ENCODE measurements at places on chromosomes 2 and 18.

GRCh38 chr18:58476516-58477256, 152.2 kb downstream of the ALPK2 start:
- no peak for DNase-seq

DNA sequence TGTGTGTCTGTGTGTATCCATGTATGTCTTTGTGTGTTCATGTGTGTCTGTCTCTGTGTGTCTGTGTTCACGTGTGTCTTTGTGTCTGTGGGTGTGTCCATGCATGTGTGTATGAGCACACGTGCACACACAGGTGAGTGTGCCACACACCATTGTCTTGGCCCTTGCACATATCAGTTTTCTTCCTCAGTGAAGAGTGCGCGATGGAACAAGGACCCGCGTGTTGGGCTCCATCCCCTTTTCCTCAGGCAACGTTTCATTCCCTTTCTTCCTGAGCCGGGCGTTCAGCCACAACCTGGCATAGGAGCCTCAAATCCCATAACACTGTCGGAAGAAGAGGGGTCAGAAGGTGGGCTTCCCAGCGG, 74.3 kb downstream of the PTGR3 start:
- DNase-seq = no peak

DNA sequence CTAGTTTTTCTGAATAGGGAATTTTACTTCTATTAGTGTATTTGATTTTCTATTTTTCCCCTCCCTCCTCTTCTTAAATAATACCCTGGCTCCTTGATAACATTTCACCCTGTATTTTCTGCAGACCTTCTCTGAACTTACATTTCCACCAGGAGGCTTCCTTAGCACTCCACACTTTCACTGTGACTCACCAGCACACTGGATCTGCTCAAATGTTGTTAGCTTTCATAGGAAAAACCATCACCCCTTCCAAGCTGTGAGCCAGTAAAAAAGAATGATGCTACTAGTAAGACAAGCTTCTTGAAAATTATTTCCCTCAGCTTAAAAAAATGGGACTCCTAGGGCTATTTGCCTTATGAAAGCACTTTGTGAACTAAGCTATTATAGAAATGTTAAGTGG, 16.1 kb downstream of the SUPT7L start:
- no peak for DNase-seq

GRCh38 chr2:46535360-46535759, 56.0 kb downstream of the TMEM247 start:
- no peak for DNase-seq

- peak; percentile 90 for DNase-seq
These were observed 54.3 kb downstream of the PKDCC start for GRCh38 chr2:42102024-42102590.

DNA sequence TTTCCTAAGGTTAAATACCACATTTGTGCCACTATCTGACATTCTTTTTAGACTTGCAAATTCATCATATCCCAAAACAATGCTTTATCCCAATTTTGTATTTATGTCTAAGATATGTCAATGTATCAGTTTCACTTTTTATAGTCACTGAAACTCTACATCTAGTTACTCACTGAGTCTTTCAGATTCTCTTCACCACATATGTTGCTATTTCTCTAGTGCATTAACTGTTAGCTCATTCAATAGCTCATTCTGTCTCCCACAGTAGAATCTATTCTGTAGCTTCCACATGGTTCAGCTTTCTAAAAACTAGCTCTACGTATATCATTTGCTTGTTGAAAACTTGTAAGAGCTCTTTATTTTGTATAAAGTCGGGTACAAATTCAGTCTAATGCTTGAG, 1420.6 kb upstream of the NXPH2 start:
- DNase-seq = no peak

Measured in femur (tissue), 1 donor.